ENCODE measurements at places on chromosomes 12 and 14.

GRCh38 chr12:43292699-43293098 lies 259.3 kb downstream of the ADAMTS20 start:
- no peak for DNase-seq

GRCh38 chr12:130537051-130537450 lies 179.0 kb downstream of the RIMBP2 start:
- no peak for DNase-seq

DNA sequence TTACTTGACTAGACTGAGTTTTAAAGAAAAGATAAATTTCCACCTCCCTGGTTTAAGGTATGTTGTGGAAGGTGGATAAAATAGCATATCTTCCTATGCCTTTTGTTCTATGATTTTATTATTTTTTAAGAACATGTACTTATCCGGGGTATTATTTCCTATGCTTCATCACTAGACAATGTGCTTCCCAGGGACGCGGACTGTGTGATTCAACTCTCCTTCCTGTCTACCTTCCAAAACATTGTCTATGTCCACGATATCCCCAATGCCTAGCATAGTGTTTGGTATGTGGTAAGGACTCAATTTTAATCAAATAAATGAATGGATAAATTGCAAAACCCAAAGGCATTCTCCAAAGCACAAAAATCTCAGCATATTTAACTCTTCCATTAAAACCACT lies 8.3 kb upstream of the CCND2 start:
- no peak for DNase-seq

- no peak for DNase-seq
Measured at GRCh38 chr12:41905759-41906297, 238.8 kb downstream of the GXYLT1 start.

DNA sequence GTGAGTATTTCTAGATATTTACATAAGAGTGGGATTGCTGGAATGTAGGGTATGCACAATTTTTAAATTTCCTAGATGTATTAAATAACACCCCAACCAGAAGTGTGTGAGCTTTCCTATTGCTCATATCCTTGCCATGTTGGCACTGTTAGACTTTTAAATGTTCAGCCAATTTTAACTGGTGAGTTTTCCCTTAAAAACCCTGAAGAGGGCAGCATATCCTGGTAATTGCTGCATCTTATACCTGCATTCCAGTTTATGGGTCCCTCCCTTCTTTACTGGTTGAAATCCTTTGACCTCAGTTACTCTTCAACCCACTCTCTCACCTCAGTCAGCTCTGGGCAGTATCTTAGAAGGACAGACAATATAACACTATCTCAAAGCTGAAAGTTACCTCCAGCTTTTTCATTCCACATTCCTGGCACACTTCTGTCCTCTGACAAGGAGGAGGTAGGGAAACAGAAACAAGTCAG lies 270.6 kb downstream of the PAWR start:
- peak; percentile 84 for DNase-seq

DNA sequence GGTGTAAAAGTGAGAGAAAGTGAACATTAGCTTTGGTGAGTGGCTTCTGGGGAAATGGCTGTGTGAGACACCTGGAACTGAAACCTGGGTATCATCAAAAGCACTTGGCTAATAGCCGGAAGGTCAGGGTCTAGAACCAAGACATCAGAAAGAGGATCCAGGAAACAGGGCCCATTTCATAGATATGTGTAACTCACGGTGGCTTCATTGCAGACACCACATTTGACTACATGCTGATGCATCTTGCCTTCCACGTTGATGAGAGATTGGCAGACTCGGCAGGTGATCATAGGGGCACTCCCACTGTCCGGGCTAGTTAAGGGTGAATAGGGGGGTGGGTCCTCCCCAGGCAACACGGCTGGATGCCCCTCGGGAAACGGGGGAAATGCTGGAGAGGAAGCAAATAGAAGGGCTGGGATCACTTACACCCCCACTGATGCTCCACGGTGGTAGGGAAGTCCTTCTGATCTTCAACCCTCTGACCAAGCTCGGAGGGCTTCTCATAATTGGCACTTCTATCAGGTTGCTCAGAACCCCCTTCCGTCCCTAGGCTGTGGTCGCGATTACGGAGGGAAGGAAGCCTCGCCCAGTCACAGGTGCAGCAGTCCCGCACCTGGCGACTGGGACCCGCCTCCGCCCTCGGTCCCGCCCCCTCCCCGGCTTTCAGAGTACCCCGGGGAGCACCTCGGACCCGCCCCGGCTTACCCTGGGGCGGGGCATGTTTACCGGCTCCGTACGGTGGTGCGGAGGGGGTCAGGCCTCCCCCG lies 593 bp downstream of the PIP4P1 start:
- peak; percentile 80 for DNase-seq

DNA sequence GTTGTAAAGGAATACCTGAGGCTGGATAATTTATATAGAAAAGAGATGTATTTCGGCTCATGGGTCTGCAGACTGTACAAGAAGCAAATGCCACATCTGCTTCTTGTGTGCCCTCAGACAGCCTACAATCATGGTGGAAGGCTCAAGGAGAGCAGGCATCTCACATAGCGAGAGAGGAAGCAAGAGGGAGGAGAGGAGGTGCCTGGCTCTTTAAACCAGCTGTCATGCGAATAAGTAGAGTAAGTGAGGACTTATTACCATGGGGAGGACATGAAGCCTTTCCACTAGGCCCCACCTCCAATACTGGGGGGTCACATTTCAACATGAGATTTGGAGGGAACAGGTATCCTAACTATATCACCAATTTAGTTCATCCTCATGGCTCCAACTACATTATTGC lies 118.7 kb downstream of the ACSS3 start:
- no peak for DNase-seq

GRCh38 chr14:32507029-32507984 lies 178.2 kb downstream of the AKAP6 start:
- no peak for DNase-seq

GRCh38 chr12:39622306-39622705 lies 2.7 kb upstream of the ABCD2 start:
- DNase-seq = no peak

GRCh38 chr12:39417916-39418315 lies 25.0 kb downstream of the KIF21A start:
- DNase-seq = no peak

- peak; percentile 37 for DNase-seq
Measured at GRCh38 chr12:51246254-51246853, 7.7 kb downstream of the DAZAP2 start.

- DNase-seq = no peak
Measured at GRCh38 chr14:95425369-95426115, 90.9 kb downstream of the SYNE3 start.

DNA sequence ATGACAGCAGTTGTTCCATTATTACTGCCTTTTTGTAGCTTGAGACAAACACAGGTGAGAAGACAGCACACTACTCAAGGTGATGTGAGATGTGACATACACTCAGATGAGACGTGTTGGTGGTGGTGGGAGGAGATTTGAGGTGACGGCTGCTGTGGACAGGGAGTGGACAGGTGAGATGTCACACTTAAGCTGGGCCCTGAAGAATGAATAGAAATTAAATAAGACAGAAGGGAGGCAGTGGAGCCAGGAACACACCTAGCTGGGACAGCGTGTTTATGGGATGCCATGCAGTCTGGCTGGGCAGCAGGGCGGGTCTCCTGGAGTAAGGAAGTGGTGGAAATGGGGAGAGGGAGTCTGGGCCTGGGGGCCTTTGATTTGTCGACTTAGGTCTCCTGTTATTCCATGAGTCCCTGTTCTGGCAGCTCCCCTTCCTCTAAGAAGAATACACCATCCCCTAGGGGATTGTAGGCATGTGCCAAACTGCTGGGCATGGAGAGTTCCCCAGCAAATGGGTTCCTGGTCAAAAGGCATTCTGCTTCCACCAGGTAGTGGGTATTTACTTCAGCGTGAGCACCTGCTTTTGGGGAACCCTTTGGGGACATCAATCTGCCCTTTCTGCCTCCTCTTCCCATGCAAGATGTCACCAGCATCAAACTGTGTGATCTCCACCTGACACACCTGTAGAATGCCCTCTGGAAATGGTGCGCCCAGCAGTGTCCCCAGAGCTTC lies 71.2 kb upstream of the ESRRB start:
- DNase-seq = no peak

DNA sequence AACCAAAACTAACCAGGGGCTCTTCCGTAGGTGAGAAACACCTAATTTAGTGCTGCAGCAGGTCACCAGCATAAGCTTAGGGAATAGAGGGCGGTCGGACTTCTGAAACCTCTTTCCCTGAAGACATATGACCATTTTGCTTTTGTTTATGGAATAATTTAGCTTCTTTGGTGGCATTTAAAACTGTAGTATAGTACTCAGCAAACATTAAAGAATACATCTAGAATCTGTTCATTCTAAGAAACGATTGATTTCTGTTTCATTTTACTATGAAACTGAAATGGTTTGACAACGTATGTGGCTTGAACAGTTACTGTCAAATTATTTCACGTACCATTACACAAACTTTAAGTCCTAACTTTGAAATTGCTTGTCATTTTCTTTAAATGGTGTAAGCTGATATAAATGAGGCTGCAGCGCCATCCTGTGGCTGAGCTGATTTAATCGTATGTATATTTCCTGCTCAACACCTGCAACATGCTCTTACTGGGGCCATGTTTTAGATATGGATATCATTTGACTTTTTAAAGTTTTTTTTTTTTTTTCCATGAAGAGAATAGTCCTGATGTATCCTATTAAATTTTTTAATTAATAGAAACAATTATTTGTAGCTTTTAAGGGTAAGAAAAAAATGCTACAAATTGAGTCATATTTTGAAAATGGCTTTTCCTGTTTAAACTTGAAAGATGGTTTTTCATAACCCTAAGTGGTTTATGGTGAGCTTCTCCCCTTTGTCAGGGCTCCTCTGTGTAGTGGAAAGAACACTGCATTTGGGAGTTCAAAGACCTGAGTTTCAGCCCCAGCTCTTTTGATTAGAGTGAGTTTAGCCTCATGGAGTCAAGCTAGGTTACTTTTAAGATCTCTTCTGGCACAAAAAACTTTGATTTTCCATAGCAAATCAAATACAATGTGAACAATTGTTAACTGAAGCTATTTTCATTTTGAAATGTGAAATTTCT lies 27.4 kb downstream of the CFAP54 start:
- peak; percentile 74 for DNase-seq

DNA sequence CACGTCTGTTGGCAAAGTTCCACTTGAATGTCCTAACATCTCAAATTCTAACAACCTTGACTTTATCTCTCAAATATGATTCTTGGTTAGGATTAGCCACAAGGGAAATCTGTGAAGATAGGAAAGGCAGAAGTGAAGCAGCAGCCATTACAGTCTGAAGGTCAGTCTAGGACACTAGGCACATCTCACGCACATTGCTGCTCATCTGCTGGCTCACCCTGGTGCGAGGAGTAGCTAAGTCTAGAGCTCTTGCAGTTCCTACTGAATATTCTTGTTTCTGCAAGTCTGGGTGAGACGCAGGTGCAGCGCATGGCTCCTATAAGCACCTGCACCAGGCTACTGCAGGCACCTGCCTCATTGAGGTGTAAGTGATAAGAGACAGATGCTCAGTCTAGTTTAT lies 6.4 kb upstream of the SLC25A3 start:
- no peak for DNase-seq

- DNase-seq = peak; percentile 54
Measured at GRCh38 chr12:1332327-1332726, 262.1 kb downstream of the FBXL14 start.

DNA sequence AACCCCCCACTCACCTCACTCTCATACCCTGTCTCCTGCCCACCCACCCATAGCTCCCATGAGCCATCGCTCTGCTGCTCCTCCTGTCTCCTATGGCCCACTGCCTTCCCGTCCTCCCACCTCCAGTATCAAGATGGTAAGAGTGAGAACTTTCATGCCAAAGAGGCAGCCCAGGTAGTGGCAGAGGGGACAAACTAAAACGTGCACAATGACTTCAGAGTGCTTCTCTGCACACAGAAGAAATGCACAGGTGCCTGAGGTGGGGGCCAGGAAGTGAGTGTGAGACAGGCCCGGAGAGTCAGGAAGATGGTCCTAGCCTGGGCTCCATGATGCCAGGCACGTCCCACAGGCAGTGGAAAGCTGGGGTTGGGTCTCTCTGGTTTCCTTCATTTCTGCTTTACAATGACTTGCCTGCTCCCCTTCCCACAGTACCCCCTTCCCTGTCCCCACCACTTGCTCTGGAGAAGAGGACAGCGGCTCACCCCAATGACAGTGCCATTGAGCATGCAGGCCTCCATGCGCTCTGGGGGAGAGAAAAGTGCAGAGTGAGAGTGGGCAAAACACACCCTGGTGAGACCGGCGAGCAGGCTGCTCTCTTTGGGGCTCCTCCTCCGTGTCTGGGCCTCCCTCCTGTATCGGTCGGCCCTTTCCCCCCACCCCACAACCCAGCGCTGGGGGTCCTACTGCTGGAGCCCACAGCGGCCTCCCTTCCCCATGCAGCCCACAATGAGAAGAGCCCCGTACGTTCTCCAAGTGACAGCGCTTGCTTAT lies 22.8 kb upstream of the ANO2 start:
- no peak for DNase-seq

- peak; percentile 66 for DNase-seq
Measured at GRCh38 chr12:100127766-100128511, 14.7 kb downstream of the BLTP3B start.

DNA sequence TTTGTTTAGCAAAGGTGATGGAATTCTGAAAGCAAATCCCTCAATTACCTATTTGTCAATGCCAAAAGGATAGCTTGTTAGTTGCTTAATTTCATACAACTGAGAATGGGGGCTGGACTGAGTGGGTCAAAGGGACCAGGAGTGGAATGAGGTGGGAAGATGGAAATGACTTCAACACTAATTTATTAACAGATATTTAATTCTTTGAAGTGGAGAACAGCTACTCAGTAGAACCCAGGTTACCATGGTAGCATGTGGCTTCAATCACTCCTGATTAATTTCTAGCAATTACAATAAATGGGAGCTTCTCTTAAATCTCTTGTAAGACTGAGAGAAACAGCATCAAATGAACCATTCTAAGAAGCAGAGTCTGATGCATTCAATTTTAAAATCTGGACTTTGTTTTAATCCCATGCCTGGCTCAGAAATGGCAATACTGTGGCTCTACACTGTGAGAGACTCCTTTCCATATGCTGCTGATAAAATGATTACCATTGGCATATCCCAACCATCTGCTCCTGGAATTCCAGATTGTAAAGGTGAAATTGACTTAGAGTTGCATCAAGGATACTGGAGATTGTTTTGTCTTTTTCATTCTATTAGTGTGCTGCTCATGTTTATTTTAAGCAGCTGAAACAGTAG lies 607.8 kb downstream of the SNAPC1 start:
- DNase-seq = no peak

- DNase-seq = no peak
Measured at GRCh38 chr12:84159260-84159659, 753.3 kb downstream of the SLC6A15 start.

- no peak for DNase-seq
Measured at GRCh38 chr14:64388533-64389285, 556 bp downstream of the MTHFD1 start.

All from small intestine (tissue), 16 donors.